ENCODE measurements at places on chromosomes 13 and 19. TPM values are rescaled to one million over a fixed set of nuclear protein-coding genes. Genes with fewer than 3 reads are reported as not detected.
A peak's percentile ranks its signal among the peaks of the same experiment; 100 is the strongest.

TIMM13 gene
- 80.1 TPM for total RNA-seq

TSHZ3 gene
- 4.1 TPM for total RNA-seq

NLRP7 gene
- total RNA-seq: 1.2 TPM

OR4F17 gene
- total RNA-seq: not detected

- H3K4me1 ChIP-seq: no peaks in the 10 kb centered on the region
- no peak for DNase-seq
- no peaks in the 10 kb centered on the region for H3K27me3 ChIP-seq
- no peaks in the 10 kb centered on the region for H3K36me3 ChIP-seq
Observed at GRCh38 chr19:37845932-37846331, 60.5 kb downstream of the WDR87 start.

DNA sequence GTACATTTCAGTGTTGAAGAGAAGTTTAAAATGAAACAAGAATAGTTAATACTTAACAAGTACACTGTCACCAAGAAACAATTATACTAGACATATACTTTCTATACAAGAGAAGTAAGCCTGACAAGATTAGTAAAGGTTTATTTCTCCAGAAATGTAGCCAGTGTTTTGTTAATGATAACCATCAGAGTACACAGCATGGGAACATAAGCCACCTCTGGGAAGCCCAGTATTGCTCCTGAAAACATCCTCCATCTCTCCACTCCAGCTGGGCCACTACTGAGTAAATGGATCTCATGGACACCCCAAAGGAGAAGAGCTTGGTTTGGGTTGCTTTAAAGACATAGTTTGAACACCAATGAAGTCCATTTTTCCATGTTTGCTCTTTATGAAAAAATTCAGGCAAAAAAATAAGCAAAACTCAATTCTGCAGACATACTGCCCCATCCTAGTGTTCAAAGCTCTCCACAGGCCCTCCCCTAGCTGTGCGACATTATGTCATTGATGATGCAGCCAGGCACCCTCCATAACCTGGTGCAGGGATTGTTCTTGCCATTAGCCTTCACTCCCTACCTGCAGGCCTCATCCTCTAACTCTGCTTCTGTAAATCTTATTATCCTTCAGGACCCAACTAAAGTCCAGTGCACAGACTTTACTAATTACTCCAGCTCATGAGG lies 61.9 kb downstream of the LHFPL6 start:
- H3K27ac ChIP-seq: no peak overlapping the region
- no peaks in the 10 kb centered on the region for H3K36me3 ChIP-seq
- no peaks in the 10 kb centered on the region for H3K4me1 ChIP-seq
- no peak for DNase-seq
- peaks cover 8% of the 10 kb centered on the region for H3K27me3 ChIP-seq

DNA sequence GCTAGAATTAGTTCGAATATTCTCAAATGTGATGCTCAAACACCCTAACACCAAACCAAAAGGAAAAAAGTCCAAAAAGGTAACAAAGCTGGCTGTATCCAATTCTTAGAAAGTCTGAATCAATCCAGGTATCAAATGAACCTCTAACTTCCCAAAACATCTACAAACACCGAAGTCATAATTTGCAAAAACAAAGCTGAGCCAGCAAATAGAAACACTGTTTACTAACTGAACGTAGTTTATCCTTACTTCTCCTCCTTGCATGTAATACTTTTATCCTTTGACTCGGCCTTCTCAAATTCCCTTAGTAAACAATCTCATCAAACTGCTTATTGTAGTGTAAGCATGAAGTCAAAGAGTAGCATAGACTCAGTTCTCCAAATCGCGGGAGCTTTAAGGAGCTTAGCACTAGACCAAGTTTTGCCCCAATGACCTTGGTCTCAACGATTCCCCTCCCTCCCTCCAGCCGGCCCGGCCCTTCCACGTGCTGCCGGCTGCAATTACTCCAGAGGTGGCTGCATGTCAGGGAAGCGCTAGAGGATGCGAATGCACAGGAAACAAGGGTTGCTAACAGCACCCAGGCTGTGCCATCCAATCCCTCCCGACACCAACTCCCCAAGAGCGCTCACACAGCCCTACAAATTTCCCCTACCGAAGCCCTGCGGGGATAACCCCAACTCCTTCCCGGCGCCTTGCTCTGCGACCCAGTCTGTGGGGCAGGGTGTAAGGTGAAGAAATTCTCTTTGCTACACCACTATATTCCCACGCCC lies 693 bp downstream of the XPO4 start:
- peak overlapping the region; percentile 88 for H3K27ac ChIP-seq
- H3K27me3 ChIP-seq: no peaks in the 10 kb centered on the region
- H3K4me3 ChIP-seq: peak overlapping the region; percentile 92
- no peak for DNase-seq
- H3K36me3 ChIP-seq: peaks cover 5% of the 10 kb centered on the region

DNA sequence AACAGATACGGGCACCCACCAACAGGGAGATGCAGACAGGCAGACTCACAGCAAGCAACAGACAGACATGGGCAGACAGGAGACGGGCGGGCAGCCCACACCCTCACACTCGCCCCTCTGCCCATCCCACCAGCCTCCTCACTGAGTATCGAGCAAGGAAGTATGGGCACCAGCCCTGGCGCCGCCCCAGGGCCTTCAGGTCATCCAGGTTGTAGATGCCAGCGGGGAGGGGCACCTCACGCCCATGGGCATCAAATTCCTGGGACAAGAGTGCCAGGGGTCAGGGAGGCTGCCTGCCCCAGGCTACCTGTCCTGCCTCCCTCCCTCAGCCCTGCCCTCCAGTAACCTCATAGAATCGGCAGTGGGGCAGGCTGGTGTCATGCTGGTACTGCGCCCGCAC lies 5.7 kb downstream of the ERCC2 start:
- H3K27ac ChIP-seq: no peak overlapping the region
